ENCODE measurements at places on chromosomes 5 and 9.

- DNase-seq = no peak
Observed at GRCh38 chr5:55925181-55925580, 69.6 kb downstream of the IL6ST start.

GRCh38 chr9:86842573-86842972, 104.7 kb downstream of the GAS1 start:
- no peak for DNase-seq

- no peak for DNase-seq
Observed at GRCh38 chr5:113187906-113188305, 211.3 kb downstream of the DCP2 start.

GRCh38 chr9:110087605-110088004, 120.4 kb downstream of the C9orf152 start:
- no peak for DNase-seq
